Stimulated activated CD8-positive, alpha-beta memory T cell treated with anti-CD3 and anti-CD28 coated beads, Interleukin-15, amount 100 ng/mL, for 1 hour (primary cell): ENCODE measurements at places on chromosomes 6 and 20.

DNA sequence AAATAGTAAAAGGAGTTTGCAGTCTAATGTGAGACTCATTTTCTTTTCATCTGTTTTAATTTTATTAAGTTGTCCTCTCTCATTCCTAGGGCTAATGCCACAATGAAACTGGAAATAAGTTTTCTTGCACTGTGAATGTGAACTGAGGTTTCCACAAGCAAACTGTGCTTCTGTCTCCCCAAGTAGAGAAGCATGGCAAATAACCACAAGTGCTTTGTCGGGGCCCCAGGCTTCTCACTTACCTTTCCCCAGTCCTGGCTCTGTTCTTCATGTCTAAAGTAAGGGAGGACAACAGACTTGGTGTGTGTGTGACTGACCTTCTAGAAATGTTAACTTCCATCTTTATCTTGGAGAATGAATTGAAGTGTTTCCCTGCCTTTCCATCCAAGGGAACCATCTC lies 80.8 kb downstream of the CBFA2T2 start:
- no peak for DNase-seq

GRCh38 chr20:52783769-52784168 lies 188.4 kb upstream of the TSHZ2 start:
- no peak for DNase-seq

GRCh38 chr20:62430866-62431447 lies 3.6 kb upstream of the RBBP8NL start:
- DNase-seq, result no peak

- DNase-seq, result no peak
Observed at GRCh38 chr20:63447320-63447719, 25.1 kb downstream of the KCNQ2 start.

DNA sequence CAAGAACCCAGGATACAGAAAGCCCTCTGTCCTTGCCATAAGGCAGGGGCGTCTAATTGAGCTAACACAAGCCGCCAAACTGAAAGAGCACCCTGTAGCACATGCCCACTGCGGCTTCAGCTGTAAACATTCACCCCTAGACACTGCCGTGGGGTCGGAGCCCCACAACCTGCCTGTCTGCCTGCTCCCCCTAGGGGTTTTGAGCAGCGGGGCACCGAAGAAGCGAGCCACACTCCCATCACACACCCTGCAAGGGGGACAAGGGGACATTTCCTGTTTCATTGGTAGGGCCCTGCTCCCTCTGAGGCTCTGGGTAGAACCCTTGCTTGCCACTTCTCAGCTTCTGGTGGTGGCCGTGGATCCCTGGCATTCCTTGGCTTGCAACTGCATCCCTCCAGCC lies 45.2 kb upstream of the BCLAF1 start:
- DNase-seq, result no peak

DNA sequence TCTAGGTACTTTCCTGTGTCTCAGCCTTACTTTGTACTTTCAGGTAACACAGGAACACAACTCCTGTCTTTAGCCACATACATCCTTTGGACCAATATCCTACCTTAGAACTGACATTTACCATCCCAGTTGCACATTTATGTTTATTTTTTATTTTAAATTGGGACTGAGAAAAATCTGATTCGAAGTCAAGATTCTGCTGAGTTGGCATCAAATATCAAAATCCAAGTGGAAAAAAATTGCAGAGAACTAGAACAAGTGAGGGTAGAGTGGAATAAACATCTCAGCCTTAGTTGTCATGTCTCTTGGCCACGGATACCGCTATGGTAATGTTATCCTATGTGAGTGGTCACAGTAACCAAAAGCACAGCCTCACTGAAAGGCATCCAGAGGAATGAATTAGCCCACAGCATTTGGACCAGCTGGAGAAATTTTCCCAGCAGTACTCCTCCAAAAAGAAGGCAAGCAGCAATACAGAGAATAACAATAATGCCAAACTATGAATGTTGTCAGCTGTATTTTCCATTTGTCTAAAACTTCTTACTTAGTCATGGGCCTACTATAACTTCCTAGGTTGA lies 17.6 kb upstream of the EYA4 start:
- no peak for DNase-seq

DNA sequence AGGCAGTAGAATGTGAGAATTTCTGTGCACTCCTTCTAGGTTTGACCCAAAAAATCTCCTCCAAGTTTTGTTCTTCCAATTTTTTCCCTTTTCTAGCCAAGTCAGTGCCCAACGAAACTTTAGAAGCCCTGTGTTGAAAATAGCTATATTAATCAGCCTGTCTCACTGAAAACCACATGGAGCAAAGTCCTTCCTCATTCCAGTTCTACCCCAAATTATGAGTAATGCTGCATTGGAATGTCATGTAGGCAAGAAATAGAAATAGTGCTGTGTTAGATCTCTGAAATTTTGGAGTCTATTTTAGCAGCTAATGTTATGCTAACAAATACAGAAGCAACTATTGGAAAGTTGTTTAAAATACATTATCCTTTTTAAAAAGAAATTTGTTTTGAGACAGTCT lies 725.5 kb downstream of the TBC1D32 start:
- no peak for DNase-seq

DNA sequence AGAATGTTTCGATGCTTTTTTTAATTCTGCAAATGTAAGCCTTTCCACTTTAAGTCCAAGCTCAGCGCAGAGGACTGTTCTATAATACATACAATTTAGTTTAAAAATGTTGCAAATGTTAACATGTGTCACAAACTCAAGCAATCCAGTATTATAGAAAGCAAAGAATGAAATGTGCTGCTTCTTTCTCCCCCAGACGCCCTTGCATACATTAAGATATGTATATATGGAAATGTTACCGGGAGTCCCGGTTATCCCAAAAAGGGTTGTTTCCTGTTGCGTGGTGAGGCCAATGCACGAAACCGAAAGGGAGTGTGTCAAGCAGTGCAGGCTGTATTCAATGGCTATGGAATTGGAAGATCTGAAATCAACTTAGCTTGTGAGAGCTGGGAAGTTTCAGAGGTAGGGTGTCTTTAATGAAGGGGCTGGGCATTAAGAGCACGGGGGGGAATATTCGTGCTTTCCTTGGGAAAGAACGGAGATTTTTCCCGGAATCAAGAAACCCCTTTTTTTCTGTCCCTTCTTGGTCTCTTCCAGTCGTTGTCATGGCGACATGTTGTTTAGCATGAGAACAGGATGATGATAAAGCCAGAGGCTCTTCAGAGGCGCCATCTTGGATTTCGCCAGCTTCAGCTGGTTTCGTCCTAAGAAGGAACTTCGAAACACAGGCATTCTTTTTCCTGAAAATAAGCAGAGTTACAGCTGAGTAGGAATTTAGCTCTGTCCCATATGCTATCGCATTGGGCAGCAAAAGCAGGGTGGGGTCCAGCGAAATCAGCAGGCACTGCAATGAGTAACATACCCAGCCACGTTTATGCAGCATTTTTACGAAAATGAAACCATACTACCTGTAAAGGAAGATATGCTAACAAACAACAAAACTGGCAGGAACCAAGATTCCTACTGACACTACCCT lies 10.1 kb upstream of the NQO2 start:
- no peak for DNase-seq

GRCh38 chr6:106039897-106040592 lies 46.1 kb upstream of the PRDM1 start:
- DNase-seq, result no peak

- no peak for DNase-seq
Observed at GRCh38 chr20:44702776-44703175, 12.4 kb upstream of the CCN5 start.

DNA sequence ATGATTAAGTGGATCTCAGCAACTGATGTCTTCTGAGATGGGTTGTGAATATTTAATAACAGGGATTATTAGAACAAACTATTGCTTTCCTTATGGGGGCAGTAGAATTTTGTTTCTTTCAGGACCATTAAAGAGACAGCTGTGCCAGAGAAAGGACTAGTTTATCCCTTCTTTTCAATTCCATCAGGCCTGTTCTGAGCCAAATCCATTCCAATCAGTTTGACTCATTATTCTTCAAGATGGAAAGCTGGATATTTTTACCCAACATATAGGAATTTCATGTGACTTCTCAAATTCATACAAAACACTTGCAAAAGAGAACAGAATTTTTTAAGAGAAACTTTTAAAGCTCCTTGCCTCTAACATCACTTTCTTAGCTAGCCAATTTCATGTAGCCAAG lies 722.0 kb upstream of the FLRT3 start:
- no peak for DNase-seq

- DNase-seq, result no peak
Observed at GRCh38 chr6:69019832-69020231, 384.8 kb downstream of the ADGRB3 start.

DNA sequence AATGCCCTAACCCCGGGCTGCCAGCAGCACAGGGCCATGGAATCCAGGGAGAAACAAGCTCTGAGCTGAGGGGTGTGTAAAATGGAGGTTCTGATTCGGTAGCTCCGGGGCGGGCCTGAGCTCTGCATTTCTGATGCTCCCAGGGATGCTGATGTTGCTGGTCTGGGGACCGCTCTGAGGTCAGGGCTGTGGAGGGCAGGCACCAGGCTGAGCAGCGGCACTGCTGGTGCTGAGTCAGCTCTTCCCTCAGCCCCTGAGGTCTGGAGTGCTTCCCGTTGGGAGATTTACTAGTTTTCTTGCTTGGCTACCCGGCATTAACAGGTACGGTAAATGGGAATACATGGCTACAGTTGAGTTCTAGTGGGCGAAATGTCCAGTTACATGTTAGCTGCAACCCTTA lies 18.6 kb upstream of the CST3 start:
- DNase-seq, result no peak

DNA sequence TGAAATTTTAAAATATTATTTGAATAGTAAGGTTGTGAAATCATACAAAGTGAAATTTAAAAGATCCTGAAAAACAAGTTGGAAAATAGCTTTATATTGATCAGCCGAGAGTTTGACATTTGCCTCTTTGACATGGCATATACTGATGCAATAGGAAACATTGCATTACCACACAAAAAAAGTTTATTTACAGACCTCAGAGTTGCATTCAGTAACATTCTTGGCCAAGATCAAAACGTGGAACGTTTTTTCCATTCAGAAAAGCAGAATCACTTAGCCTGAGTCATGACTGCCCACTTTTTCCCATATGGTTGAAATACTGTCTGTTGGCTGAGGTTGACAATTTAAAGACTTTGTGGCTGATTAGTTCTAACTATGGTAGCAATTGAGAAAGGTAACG lies 55.1 kb upstream of the BACH2 start:
- no peak for DNase-seq
